ENCODE measurements at places on chromosomes 6 and 20.

DNA sequence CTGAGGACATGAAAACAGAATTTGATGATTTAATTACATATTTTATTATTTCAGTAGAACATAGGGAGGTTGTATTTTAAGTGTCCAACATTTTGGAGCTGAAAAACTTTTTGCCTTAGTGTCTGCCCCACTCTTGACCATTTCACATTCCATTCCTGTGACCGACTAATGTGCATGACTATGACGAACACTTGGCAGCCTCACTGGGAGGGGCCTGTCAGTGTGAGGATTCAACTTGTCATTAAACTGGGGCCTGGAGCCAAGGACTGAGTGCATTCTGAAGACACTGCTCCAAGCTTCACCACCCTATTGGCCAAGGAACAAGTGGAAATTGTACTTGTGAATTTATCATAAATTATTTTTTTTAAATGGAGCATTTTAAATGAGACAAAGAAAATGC, 661.3 kb downstream of the BCKDHB start:
- DNase-seq = peak; percentile 84

DNA sequence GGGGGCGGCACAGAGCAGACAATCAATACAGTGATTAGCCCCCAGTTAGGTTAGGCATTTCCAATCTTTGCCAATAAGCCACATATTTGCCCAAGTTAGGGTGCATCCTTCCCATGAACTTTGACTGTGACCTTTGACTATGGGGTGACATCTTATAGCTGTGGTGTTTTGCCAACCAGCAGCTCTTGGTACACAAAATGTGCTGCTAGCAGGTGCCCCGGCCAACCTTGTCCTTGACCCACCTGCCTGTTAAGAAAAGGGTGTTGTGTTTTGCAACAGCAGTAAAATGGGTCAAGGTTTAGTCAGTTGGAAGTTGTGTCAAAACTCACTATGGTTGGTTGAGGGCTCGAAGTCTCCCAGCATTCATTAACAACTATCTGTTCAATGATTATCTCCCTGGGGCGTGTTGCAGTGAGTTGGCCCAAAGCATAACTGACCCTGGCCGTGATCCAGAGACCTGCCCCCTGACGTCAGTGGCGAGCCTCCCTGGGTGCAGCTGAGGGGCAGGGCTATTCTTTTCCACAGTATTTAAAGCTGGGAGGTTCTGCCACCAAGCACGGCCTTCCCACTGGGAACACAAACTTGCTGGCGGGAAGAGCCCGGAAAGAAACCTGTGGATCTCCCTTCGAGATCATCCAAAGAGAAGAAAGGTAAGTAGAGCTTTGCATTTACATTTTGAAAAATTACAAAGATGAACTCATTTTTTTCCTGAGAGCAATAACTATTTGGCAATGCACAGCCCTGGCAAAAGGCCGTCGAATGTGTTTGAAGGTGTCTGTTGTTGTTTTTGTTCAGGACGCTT, at the start of gene PCK1:
Gene PCK1, plus strand, starts transcription at position 557 of the 802 bp plus-strand sequence. CDS start 302 bp downstream, outside the sequence.
- DNase-seq = no peak

DNA sequence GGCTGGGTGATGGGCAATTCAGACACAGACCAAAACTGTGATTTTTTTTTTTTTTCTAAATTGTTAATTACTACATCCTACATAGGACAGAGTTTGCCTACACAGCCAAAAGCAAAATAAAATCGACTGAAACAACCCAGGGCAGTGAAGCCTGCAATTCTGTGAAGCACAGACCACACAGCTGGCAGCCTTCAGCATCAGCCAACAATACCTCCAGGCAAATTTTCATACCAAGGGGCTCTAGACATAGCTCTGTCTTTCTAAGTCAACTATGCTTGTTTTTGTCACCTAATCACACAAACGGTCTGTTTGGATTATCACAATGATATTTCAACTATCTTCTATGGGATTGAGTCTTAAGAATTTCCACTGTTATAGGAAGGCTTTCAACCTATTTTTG, 17.6 kb downstream of the RMND1 start:
- no peak for DNase-seq

DNA sequence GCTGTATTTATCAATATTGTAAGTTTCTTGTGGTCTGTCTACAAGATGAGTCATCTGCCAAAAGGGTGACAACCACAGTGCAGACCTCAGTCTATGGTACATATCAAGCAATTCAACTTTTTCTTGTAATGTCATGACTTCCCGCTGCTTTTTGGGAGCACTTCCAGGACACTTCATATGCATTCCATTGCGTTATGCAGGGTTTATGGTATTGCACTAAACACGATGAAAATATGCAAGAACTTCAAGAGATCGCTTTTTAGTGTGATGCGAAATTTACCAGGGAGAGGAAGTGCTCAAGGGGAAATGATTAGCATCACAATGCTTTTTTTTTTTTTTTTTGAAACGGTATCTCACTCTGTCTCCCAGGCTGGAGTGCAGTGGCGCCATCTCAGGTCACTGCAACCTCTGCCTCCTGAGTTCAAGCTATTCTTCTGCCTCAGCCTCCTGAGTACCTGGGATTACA, 166.5 kb downstream of the TFAP2A start:
- peak; percentile 14 for DNase-seq

- DNase-seq = no peak
Observed at GRCh38 chr20:41174373-41174772, 37.0 kb downstream of the PLCG1 start.

GRCh38 chr20:1484438-1485116, 6.6 kb downstream of the SIRPB2 start:
- DNase-seq = no peak

DNA sequence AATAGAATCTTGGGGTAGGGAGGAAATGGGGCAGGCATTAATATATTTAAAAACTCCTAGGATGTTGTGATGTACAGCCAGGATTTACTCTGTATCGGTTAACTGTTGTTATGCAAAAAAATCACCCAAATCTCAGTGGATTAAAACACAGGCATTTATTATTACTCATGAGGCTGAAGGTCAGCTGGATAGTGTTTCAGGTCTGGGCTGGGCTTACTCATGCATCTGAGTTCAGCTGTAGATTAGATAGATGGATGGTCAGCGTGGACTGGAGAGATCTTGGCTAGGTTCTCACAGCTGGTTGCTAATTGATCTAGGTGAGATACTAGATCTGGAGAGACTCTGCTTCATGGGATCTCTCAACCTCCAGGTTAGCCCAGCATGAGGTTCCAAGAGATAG, 131.4 kb downstream of the BTBD3 start:
- DNase-seq = peak; percentile 60

DNA sequence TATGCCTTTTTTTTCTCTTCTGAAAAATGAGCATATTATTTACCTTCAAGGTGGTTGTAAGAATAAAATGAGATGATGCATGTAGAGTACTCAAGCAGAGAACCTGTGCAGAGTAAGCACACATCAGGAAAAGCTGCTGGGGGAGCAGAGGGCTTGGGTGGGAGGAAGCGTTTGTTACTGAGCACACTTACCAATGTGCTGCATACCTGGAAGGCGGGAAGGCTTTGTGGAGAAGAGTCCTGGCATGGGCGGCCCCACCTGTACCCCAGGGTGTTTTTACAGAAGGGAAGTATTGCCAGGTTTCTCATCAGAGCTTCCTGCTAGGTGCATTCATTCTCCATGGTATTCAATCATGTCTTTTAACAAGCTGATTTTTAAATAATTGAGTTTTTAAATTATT, 52.9 kb downstream of the CSE1L start:
- no peak for DNase-seq

- no peak for DNase-seq
Observed at GRCh38 chr20:31990641-31991338, 19.4 kb upstream of the CCM2L start.

GRCh38 chr6:105783333-105783935, 302.7 kb upstream of the PRDM1 start:
- DNase-seq = no peak

GRCh38 chr6:61894536-61894935, 391.5 kb downstream of the KHDRBS2 start:
- DNase-seq = no peak

DNA sequence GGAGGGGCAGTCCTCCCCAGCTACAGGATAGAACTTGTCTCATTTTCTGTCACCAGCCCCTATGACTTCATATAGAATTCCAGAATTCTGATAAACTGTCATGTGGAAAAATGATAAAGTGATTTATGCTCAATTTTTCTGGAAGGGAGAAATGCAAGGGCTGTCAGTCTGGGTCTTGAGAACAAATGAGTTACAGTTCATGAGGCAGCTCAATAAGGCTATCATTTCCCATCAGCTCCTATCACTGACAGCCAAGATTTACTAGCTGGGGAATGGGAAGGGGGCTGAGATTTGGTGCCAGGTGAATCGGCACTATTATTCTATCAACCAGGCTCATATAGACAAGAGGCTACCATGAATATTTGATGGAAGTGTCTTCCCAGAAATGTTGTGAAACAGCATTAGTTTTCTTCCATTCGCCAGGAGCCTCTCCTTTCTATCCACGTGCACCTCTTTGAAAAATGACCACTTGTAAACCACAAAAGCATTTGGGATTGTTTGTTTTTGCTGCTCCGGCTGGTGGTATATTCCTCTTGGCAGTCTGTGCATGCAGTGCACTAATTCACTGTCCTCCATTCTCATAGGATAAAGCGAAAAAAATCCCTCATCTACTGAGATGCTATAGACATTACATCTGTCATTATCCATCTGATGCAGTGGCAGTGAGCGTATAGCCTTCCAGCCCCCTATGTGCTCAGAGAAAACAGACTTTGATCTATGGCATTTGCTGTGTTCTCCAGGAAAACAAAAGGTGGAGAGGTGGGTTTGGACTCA, 528.7 kb upstream of the RNF217 start:
- peak; percentile 7 for DNase-seq

Data from astrocyte of the spinal cord (primary cell).